ENCODE measurements at places on chromosomes 11 and 22. TPM values are rescaled to one million over a fixed set of nuclear protein-coding genes. Genes with fewer than 3 reads are reported as not detected.

GRCh38 chr11:7632211-7632610 lies 41.1 kb downstream of the CYB5R2 start:
- H3K36me3 ChIP-seq: peaks cover 93% of the 10 kb centered on the region
- H3K27me3 ChIP-seq: no peaks in the 10 kb centered on the region
- DNase-seq: no peak
- H3K4me3 ChIP-seq: no peak overlapping the region
- H3K4me1 ChIP-seq: peaks cover 4% of the 10 kb centered on the region

- no peaks in the 10 kb centered on the region for H3K36me3 ChIP-seq
- no peaks in the 10 kb centered on the region for H3K27me3 ChIP-seq
- no peak overlapping the region for H3K4me3 ChIP-seq
- no peak for DNase-seq
These were observed 467.6 kb downstream of the SOX6 start for GRCh38 chr11:15888556-15889345.

- no peak overlapping the region for H3K4me3 ChIP-seq
- H3K4me1 ChIP-seq: no peaks in the 10 kb centered on the region
- H3K27ac ChIP-seq: no peak overlapping the region
These were observed 123.1 kb downstream of the MIAT start for GRCh38 chr22:26780521-26780920.

DNA sequence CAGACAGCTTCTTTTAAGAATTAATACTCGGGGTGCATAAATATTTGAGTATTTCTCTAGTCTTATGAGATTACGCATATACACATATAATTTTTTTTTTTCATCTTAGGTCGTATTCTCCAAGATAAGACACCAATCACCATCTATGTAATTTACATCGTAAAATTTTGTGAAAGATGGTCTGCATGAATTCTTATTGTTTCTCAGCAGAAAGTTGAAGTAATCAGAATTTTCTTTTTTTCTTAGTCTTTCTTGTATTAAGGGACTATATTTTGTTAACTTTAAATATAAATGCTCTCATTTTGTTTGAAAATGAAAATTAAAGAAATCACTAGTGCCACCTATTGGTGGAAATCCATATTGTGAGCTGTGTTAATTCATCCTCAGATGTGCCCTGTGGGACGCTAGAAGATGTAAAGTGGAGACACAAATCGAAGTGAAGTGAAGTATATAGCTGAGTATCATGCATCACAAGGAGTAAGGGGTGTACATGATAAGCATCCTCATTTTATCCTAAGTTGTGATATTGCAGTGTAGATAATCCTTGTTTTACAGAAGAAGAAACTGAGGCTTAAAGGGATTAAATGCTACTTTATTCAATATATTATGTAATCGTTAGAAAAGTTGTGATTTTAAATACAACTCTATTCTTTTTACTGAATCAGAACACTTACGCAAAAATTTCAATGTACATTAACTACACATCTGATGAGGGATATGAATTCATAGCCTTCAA lies 2084.3 kb downstream of the LRRC4C start:
- no peaks in the 10 kb centered on the region for H3K27me3 ChIP-seq
- no peak overlapping the region for H3K4me3 ChIP-seq
- H3K4me1 ChIP-seq: no peaks in the 10 kb centered on the region
- H3K36me3 ChIP-seq: no peaks in the 10 kb centered on the region
- H3K27ac ChIP-seq: no peak overlapping the region

DNA sequence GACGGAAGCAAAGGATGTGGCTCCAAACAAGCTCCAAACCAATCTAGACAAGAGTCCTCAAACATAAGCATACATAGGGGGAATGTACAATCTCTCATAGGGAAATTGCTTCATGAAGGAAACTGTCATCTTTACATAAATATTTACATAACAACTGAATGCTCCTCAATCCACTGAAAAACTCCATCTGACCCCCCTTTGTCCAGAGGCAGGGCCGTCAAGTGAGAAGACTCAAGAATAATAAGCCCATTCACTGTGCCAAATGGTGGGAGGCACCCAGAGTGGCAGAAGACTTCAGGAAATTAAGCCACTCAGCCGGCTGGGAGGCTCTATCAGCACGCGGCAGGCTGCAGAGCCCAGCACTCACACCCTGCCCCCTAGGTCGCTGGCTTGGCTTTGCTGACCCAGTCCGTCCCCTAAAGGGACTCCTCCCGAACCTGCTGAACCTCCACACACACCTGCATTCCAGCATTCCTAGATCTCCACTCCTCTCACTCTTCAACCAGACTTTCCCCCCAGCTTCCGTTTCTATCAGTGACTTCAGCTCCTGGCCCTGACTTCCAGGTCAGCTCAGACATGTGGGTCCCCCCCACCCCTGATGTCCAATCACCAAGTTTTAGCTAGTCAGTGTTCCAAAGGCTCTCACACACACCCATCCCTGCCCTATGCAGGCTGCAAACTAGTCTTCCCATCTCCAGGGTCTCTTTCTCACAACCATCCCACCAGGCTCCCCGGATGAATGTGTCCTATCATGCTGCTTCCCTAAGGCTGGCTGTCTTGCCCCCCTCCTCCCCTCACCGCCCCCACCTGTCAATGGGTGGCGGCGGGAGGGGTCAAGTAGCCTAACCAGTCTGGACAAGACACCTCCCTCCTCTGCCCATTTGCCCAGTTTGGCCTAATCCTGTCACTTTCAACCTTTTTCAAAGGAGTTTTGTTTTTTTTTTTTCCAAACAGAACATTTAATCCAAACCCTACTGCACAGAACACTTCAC lies 11.3 kb downstream of the VPS37C start:
- H3K27ac ChIP-seq: peak overlapping the region; percentile 71
- peak; percentile 56 for DNase-seq
- H3K4me3 ChIP-seq: no peak overlapping the region
- peaks cover 14% of the 10 kb centered on the region for H3K36me3 ChIP-seq

DNA sequence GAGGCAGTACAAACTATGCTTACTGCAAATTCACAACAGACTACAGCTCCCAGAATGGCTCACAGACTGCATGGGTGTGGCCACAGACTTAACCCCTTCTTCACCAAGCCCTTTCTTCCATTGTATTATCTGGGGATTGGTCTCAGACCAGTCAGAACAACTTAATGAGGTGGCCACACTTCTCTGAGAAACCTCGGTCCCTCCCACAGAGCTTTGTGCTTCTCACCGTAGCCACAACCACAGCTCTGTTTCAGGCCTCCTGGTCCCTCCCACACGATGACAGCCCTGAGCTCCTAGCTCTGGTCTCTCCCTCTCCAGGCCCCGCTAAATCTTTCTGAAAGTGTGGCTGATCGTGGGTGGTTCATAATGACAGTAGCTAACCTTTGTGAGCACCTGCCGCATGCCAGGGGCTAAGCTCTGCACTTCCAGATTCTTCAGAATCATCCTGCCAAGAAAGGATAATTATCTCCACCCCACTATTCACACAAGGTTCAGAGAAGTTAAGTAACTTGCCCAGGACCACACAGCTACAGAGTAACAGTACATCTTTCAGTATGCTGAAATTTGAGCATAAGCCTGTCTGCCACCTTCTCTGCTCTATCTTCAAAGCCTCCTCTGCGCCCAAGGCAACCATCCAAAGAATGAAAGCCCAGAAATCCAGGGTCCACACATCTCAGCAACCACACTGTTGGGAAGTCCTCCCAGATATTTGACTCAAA lies 5.4 kb downstream of the PDE2A start:
- H3K27ac ChIP-seq: no peak overlapping the region
- no peaks in the 10 kb centered on the region for H3K36me3 ChIP-seq
- peaks cover 62% of the 10 kb centered on the region for H3K27me3 ChIP-seq
- no peak overlapping the region for H3K4me3 ChIP-seq
- DNase-seq: no peak

DNA sequence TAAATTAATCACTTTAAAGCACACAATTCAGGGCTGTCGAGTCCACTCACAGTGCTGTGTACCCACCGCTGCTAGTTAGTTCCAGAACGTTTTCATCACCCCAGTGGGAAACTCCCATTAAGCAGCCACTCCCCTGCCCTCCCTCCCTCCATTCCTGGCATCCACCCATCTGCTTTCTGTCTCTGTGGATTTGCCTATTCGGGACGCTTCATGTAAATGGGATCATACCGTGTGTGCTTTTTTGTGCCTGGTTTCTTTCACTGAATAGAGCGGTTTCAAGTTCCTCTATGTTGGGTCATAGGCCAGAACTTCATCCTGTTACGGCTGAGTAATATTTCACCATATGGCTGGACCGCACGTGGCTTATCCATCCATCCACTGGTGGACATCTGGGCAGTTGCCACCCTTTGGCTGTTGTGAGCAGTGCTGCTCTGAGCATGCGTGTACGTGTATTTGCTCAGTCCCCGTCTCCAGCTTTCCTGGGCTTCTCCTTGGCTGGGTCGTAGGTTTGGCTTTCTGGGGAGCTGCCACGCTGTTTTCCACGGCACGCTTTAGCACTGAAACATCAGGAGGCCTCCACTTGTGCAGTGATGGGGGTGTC lies 30.1 kb downstream of the ARHGAP8 start:
- no peak for DNase-seq
- no peak overlapping the region for H3K27ac ChIP-seq
- H3K27me3 ChIP-seq: no peaks in the 10 kb centered on the region

DNA sequence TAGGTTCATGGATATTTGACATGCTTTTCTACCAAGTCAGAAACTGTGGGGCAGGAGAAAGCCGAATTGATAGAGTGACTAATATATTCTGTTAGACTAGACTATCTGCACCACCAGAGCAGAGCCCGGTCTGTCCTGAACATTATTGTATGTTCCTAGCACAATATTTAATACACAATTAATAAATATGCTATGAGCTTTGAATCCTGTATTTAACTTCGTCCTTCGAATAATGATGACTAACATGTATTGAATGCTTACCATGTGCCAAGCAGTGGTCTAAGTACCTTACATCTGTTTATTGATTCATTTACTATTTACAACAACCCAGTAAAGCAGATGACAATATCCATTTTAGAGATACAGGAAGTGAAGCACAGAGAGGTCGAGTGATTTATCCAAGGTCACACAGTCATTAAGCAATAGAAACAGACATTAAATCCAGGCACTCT lies 44.8 kb upstream of the ANO3 start:
- H3K36me3 ChIP-seq: no peaks in the 10 kb centered on the region
- no peak for DNase-seq
- no peak overlapping the region for H3K27ac ChIP-seq
- H3K27me3 ChIP-seq: peaks cover 4% of the 10 kb centered on the region
- no peak overlapping the region for H3K4me3 ChIP-seq

DNA sequence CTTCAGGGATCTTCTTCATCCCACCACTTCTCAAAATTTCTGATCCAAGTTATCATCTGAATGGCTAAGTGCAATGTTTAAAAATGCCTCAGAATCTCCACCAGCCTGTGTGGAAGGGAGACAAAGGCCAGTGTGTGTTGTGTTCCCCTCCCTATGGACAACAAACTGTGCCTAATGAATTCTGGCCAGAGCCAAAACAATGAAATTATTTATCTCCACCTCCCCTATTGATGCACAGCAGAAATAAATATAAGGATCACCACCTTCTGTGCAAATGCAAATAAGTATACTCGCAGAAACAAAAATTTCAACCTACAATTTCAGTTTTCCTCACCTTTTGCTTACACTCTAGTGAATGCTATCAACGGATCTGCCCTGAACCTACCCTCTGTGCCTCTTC lies 75.8 kb downstream of the GAB2 start:
- H3K36me3 ChIP-seq: no peaks in the 10 kb centered on the region
- no peaks in the 10 kb centered on the region for H3K4me1 ChIP-seq
- H3K27me3 ChIP-seq: no peaks in the 10 kb centered on the region

DNA sequence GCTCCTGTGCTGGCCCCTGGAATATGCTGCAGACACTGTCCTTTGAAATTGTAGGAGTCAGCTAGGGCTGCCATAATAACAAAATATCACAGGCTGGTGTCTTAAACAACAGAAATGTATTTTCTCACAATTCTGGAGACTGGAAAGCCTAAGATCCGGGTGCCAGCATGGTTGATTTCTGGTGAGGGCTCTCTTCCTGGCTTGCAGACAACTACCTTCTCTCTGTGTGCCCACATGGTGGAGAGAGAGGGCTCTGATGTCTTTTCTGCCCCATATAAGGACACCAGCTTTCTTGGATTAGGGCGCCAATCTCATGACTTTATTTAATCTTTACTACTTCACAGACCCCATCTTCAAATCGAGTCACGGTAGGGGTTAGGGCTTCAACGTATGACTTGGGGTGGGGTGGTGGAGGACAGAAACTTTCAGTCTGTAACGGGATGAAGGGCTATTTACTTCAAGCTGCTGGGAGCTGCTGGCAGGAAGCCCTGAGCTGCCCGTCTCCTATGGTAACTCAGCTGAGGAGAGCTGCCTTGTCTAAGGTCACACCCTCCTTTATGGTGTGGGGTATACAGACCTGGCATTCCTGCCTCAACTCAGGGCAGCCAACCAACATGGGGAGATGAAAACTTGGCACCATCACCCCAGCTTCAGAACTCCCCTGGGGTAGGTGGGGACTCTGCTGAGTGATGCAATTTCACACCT lies 142.9 kb upstream of the ZBED5 start:
- no peak overlapping the region for H3K27ac ChIP-seq
- H3K36me3 ChIP-seq: no peaks in the 10 kb centered on the region
- H3K4me1 ChIP-seq: no peaks in the 10 kb centered on the region
- peaks cover 4% of the 10 kb centered on the region for H3K27me3 ChIP-seq
- no peak overlapping the region for H3K4me3 ChIP-seq

Gene SYT9
- 0.93 TPM for polyA plus RNA-seq

Gene FOXRED1
- 39.4 TPM for polyA plus RNA-seq

All from large intestine (tissue), 12 donors.